Stimulated activated CD4-positive, alpha-beta T cell treated with anti-CD3 and anti-CD28 coated beads, Interleukin-15, amount 100 ng/mL, for 1 hour (primary cell): ENCODE measurements at places on chromosomes 7 and 10.

DNA sequence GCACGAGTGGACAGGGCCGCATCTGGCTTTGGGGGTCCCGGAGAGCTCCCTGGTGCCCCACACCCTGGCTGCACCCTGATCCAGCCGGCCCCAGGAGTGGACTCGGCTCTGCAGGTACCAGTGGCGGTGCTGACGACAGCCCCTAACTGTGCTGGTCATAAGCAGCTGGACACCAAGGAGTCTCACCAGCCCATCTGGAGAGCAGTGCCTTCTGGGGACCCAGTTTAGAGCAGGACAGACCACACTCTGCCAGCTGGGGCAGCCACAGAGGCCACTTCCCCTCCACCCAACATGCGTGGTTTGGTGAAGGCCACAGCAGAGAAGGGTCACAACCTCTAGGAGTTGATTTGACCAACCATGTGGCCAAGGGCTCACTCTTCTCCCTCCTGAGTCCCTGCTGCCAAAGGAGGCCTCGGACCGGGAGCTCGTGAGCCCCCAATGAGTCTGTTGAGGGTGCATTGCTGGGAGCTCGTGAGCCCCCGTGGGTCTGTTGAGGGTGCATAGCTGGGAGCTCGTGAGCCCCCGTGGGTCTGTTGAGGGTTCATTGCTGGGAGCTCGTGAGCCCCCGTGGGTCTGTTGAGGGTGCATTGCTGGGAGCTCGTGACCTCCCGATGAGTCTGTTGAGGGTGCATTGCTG is 16.0 kb upstream of the INPP5A start:
- DNase-seq: no peak

GRCh38 chr10:52115823-52116222 is 198.3 kb upstream of the DKK1 start:
- no peak for DNase-seq

DNA sequence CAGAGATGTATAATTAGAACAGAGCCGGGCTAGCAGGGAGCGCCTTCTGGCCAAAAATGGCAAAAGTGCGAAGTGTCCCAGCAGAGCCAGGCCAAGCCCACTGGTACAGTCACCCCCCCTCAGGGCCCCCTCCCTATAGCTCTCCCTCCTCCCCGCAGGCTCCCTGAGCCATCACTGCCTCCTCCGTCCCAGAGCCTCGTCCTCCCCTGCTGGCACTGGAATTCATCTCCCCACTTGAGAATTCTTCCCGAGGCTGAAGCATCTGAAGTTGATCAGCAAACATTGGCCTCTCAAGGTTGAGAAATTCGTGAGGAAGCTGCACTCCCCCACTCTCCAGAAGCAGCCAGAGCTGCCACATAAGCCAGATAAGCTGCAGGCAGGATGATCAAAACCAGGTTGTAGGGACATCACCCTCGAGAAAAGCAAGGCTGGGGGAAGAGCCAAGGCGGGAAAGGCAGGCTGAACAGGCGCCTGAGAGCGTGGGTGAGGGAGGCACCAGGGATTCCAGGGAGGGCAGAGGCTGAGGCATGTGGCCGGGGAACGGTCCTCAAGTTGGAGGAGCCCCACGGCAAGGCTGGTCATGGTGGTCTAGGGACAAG is 23.4 kb downstream of the CAMK2G start:
- no peak for DNase-seq

DNA sequence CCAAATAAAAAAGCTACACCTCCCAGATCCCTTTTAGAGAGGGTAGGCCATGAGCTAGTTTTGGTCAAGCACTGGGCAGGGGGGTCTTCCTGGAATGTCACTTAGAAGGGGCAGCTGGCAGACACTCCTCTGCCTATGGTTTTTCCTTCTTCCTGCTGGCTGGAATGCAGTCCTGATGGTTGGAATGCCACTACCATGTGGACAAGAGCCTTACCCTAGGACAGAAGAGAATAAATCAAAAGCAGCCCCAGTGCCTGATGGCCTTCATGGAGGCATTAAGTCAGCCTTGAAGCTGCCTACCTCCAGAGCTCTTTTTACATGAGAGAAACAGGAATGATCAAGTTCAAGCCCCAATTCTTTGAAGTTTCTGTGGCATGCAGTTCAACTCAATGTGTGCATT is 43.5 kb upstream of the SORBS1 start:
- no peak for DNase-seq

- no peak for DNase-seq
These were observed 82.6 kb upstream of the CHCHD3 start for GRCh38 chr7:133164498-133164897.

DNA sequence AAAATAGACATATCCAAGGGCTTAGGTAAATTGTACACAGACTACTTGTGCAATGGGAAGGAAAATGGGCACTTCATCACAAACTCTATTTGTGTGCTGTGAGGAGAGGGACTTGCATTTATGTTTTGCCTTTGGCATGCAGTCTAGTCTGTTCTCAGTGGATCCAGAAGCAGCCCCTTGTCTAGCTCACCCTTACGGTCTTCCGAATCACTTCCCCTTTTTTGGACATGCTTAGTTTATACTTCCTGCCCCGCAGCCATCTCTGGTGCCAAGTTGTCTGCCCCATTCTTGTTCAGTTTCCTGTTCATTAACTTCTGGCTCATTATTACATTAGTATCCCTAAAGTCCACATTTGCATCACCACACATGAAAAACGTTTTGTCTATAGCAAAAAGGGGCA is 161.6 kb downstream of the NRCAM start:
- no peak for DNase-seq

DNA sequence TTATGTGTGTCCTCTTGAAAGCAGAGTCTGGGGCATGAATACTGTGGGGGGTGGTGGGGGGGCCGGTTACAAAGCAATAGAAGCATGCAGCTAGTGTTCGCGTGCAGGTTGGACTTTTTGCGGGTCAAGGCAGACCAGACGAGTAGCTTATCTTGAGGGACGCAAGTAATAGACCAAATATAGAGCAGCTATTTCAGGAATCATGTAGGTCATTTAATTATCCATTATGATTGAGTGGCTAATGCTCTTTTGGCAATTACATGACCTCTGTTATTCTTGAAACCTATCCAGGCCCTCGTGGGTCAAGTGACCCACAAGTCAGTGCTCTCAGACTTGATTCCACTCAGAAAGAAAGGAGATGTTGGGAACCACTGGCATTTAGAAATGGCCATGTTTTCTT is 93.0 kb downstream of the BTRC start:
- DNase-seq: no peak

DNA sequence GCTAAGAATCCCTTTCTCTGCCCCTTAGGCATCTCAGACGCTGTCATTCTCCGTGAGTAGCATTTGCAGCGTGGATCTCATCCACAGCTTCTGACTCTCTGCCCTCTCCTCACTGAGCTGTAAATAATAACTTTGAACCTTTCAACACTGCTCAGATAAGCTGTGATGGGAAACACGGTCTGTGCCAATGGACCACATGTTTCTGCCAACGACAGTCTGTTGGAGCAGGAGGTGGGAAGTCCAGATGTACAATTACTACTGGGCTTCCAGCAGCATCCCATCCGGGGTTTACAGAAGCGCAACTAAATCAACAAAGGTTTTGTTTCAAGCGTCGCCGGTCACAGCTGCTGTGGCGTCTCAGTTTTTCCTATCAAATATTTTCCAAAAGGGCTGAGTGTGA is 1110.6 kb downstream of the TYW1 start:
- DNase-seq: no peak

- DNase-seq: no peak
These were observed 22.9 kb upstream of the LRRC17 start for GRCh38 chr7:102889851-102890250.

DNA sequence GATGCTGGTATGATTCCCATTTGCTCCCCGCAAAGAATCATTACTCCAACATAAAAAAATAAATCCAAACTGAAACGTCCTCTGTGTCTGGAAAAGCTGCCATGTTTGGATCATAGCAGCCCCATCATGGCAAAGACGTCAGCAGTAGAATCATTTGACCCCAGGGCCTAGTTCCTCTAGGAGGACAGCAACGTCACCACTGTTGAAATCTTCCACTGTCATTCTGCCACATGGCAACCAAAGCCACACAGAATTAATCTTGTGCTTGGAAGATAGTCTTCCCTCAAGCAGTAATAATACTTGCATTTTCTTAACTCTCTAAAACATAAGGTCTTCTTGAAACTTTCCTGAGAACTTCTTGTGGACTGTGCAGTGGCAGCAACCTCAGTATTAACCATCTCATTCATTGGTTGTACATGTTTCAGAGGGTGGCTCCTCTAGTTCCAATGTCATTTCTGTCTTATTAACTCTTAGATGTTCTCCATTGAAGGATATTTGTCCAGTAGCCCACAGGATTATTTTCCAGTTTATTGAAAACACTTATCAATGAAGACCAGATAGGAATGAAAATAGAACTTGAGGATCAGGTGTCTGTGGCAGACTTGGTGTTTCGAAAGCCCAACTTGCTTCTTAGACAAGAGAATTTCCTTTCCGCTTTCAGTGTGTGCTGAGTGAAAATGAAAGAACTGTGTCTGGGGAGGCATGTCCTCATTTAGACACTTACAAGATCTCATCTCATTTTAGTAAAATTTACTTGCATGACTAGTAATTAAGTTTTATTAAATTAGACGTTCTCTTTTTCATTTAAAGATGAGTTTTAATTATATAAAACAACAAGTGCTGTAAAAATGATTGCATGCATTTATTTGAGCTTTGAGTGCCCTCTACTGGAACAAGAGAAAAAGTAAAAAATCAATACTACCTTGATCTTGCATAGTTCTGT is 28.9 kb upstream of the INHBA start:
- DNase-seq: no peak

- no peak for DNase-seq
These were observed at the start of gene GPER1 for GRCh38 chr7:1087952-1088920. TSS of gene GPER1 (plus strand) at chr7:1088113. CDS start at chr7:1091729, 3,616 bp downstream.

- DNase-seq: no peak
These were observed 18.9 kb downstream of the LOXL4 start for GRCh38 chr10:98249134-98249533.

DNA sequence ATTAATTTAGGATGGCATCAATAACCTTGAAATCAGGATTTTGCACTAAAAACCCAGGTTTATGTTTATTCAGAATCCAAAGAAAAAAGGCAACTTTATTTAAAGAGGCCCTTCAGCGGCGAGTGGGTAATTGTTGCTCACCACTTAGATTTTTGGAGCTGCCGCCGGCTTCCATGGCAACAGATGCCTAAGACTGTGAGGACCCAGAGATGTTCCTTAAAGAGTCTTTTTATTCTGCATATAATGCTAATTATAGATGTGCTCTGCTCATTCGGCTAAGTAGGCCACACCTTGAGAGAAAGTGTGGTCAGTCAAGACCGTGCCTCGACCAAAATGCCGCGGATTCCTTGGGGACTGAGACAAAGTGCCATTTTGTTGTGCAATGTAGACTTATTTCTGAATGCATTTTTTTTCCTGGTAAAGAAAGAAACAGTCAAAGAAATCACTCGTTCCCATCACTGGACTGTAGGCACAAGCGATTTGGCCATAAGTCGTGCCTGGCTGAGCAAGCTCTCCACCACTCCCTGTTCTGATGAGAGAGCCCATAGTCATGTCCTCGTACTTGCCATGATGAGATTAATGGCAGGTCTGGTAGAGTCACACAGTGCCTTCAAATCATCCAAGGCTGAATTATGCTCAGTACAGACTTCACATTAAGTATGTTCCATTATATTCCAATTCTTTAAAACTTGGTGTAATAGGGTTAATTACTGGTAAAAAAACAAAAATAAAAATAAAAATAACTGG is 21.4 kb upstream of the MGMT start:
- no peak for DNase-seq
